Activated CD4-positive, alpha-beta T cell treated with anti-CD3 and anti-CD28 coated beads, Interleukin-2, Interleukin-4, amounts not matched to agents 100 ng/mL and 50 ng/mL, durations not matched to agents 16 hours and 8 hours (primary cell): ENCODE measurements at places on chromosomes 1 and 21.
A peak's percentile ranks its signal among the peaks of the same experiment; 100 is the strongest.

DNA sequence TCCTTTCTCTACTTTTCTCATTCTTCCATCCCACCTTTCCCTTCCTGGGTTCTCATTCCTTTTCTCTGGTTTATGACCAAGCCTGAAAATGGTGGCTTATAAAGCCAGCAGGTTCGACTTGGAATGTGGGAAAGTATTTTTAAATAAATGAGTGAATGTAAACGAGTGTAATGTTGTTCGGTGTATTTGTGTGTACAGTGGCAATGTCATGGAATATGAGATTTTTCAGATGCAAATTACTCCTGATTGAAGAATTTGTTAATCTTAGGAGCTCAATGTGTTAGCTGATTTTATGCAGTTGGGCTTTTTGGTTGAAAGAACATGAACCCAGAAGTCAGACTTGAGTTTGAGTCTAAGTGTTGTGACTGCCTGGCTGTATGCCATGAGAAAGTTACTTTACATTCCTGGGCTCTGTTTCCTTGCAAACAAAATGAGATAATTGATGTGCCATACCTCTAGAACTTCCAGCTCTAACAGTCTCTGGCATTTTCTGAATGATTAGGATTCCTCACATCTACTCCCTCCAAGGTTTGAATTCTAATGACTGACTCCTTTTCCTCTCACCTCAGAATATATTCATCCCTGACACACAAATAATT lies 6.6 kb downstream of the SGIP1 start:
- no peak for DNase-seq

- DNase-seq = no peak
Measured at GRCh38 chr1:204853436-204853835, 17.2 kb upstream of the NFASC start.

DNA sequence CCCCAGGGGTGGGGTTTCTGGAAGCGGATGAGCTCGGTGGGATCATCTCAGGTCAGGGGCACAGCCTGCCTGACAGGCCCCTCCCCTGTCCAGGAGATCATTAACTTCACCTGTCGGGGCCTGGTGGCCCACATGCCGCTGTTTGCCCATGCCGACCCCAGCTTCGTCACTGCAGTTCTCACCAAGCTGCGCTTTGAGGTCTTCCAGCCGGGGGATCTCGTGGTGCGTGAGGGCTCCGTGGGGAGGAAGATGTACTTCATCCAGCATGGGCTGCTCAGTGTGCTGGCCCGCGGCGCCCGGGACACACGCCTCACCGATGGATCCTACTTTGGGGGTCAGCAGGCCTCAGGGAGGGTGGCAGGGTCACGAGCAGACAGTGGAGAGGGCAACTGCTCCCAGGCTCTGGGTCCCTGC lies 8.4 kb downstream of the HCN3 start:
- DNase-seq = no peak

- DNase-seq = no peak
Measured at GRCh38 chr21:40284409-40284808, 417.2 kb downstream of the PCP4 start.

DNA sequence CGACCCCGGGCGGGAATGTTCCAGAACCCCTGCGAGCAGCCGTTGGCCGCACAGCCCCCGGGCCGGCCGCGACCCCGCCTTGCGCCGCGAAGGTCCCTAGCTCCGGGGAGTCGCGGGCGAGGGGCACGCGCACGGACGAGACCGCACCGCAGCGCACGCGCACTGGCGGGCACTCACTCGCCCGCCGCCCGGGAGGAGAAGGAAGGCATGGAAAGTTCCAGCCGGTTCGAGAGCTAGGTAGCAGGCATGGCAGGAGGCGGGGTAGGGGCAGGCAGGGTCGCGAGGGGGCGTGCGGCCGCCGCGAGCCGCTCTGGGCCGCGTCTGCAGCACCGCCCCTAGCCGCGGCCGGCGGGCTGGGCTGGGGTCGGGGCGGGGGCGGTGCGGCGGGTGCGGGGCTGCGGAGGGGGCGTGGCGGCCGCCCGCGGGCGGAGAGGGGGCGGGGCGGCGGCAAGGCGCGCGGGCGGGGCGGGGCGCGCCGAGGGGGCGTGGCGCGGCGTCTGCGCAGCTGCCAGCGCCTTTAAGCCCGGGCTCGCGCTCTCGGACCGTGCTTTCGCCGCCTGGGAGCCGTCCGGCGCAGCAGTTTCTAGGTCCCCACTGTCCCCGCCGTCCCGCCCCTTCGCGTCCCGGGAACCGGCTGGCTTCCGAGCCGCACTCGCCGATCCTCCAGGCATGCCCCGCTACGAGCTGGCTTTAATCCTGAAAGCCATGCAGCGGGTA lies at the start of the genes MRPS6 and SLC5A3:
Gene MRPS6, plus strand, starts transcription at position 547 of the 717 bp plus-strand sequence. Its CDS starts 123 bp downstream, at position 670.
Gene SLC5A3, plus strand, starts transcription at position 547 of the 717 bp plus-strand sequence. CDS start 21,621 bp downstream, outside the sequence.
- peak; percentile 72 for DNase-seq

DNA sequence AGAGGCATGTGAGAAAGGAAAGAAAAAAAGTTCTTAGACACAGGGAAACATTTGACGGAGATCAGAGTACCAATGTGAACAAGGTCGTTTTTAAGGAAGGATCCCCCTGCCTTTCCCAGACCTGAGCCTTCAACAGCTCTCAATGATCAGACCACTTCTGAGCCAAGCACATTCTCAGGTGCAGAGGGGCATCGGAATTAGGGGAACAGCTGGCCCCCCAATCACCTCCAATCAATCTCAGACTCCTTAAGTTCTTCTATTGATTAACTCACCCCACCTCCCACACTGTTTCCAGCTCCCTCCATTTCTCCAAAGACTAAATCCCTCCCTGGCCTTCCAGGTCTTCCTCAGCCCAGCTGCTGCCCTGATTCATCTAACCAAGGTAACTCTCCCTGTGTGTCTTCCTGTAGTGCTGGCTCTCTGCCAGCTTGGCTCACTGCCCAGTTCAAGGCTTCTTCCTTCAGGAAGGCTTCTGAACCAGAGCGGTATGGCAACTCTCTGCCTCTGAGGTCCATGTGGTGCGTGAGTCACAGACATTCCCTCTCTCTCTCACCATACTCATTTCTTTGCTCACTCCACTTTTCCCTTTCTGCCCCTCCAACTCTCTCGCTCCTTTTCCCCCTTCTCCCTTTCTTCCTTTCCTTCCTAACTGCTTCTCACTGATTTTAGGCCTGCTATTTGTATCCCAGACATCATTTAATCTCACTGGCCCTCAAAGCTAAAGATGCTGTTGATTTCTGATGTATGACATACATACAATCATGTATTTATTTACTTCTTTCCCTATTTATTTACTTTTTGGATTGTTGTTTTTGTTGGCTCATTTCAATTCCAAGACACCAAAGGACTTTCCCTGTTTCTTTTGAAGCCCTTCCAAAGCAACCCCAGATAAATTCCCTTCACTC lies 18.1 kb downstream of the CFAP45 start:
- no peak for DNase-seq
